Smooth muscle cell of the brain vasculature (primary cell): ENCODE measurements at places on chromosomes 2 and 18.

GRCh38 chr2:11742702-11743357, 3.6 kb upstream of the LPIN1 start:
- DNase-seq: no peak

GRCh38 chr2:8833853-8834252, 3.6 kb downstream of the KIDINS220 start:
- DNase-seq: no peak

GRCh38 chr2:240570531-240571313, 2.4 kb downstream of the RNPEPL1 start:
- no peak for DNase-seq

- no peak for DNase-seq
Observed at GRCh38 chr2:127778447-127778846, 32.5 kb downstream of the WDR33 start.

GRCh38 chr2:9653485-9654271, 22.9 kb upstream of the YWHAQ start:
- no peak for DNase-seq

- DNase-seq: no peak
Observed at GRCh38 chr2:74399785-74400184, 19.7 kb upstream of the DCTN1 start.

DNA sequence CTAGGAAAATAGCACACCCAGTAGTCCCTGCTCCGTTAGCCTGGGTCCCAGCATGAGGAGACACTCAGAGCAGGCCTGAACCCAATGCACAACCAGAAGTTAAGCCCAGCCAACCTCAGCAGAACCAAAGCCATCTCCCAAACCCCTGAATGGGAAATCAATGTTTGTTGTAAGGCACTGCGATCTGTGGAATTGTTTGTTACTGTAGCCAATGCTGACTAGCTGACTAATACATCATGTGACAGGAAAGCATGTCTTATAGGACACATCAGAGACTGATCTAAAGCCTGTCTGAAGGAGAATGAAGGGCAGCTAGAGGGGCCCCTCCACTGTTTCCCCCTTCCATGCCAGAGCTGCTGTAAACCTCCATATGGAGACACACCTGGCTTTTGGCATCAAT, 96.4 kb downstream of the MARCHF4 start:
- DNase-seq: no peak

DNA sequence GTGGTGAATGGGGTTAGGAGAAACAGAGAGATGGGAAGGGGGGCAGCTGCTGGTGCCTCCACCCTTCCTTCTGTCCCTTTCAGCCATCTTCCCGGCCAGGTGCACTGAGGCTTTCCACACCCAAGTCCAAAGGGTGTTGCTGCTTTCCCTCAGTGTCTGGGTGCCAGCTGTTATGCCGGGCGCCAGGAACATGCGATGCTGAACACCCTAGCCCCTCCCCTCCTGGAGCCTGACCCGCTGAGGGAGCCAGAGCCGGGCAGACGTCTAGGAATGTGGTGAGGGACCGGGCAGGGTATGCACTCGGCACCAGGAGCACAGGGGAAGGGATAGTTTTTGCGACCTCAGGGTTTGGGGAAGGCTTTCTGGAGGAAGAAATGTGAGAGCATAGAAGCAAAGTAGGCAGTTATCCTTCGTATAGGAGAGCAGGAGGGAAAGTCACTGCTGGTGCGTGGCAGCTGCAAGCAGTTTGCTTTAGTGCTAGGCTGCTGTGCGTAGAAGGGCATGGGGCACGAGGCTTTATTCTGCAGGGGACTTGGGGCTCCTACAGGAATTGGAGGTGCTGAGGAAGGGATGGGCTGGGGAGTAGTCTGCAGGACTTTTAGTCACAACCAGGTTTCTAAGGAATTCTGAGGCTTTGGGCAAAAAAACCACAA, 147.7 kb downstream of the TSN start:
- no peak for DNase-seq

DNA sequence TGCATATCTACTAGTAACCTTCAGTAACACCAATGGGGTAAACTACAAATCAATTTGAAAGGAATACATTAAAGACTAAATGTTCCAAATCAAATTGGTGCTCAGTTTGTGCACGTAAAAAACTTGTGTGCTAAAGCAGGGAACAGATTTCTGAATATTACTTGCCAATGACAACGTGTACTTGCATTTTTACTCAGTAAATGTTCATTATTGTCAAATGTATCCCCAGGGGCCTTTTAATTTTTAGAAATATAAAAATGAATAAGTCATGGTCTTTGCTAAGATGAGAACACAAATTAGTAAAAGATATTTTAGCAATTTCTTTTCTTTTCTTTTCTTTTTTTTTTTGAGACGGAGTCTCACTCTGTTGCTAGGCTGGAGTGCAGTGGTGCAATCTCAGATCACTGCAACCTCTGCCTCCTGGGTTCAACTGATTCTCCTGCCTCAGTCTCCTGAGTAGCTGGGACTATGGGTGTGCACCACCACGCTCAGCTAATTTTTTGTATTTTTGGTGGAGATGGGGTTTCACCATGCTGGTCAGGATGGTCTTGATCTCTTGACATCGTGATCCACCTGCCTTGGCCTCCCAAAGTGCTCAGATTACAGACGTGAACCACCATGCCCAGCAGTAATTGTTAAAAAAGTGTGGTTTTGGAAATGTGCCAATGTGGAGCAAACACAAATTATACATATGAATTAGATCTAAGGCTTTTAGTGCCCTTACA, 52.6 kb downstream of the PMAIP1 start:
- DNase-seq: no peak

DNA sequence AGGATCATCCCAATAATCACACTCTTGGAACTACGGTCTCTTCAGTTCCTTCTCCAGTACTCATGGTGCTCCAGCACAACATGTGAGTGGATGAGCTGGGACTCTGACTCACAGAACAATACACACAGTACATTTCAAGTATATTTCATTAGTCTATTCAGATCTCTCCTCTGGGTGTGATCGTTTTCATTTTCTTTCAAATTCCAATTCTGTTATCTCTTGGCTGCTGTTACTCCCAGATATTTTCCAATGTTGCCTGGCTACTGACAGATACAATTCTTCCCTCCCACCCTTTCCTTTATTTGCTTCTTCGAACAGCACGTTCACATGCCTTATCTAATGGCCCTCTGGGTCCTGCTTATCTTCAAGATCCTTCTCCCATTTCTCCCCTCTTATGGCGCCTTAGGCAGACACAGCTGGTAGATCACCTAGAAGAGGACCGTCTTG, 216.0 kb downstream of the ACKR3 start:
- no peak for DNase-seq

- DNase-seq: no peak
Observed at GRCh38 chr18:32431753-32432152, 38.9 kb downstream of the GAREM1 start.
